ENCODE measurements at places on chromosomes 7 and 10. TPM values are rescaled to one million over a fixed set of nuclear protein-coding genes. Genes with fewer than 3 reads are reported as not detected.

DNA sequence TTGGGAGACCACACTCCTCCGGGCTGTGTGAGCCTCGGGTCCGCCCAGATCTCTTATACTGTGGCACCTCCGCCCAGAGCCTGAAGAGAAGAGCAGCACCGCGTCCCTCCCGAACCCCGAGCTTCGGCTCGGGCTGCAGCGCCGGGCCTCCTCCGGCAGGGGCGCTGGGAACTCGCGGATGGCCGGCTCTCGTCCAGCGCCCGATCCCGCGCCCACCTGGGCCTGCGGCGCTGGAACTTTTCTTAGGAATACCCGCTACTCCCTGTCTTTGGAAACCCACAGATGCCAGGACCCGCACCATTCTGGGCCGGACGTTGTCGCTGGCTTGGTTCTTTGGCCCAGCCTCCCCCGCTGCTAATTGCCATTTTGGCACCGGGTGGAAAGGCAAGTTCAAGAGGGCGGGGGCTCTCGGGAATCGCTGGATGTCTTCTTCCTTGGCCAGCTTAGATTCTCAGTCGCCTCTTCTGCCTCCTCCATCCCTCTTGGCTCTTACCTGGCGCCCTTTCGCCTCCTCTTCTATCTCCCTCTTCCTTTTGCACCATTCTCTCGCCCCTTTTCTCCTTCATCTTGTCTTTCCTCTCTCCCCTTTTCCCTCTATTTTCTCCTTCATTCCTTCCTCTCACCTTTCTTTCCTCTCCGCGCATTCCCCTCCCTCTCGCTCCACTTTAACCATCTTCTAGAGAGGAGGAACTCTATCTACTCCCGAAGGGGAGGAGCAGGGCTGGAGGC lies 2.1 kb upstream of the SORCS3 start:
- no peak for DNase-seq

DNA sequence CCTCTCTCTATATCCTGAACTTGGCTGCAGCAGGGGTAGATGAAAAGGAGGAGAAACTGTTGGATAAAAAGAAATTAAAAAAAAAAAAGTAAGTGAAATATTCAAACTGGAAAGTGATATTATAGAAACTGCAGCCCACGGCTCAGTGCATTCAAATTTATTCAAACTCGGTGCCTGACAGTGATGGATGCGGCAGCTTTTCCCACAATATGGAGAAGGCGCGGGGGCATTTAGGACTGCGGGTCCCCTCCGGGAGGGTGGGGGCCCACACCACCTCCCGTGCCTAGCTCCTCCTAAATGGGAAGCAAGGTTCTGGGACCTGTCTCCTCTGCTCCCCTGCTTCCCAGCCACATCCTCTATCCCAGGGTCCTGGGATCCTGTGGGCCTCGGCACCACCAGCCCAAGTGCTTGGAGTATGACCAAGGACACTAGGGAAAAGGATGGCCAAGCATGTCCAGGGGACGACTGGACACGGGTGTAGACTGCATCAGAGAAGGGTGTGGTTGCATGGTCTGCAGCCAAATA lies 82.4 kb downstream of the HIF1AN start:
- no peak for DNase-seq

GRCh38 chr10:3274414-3274813 lies 101.8 kb upstream of the PITRM1 start:
- DNase-seq: no peak

DNA sequence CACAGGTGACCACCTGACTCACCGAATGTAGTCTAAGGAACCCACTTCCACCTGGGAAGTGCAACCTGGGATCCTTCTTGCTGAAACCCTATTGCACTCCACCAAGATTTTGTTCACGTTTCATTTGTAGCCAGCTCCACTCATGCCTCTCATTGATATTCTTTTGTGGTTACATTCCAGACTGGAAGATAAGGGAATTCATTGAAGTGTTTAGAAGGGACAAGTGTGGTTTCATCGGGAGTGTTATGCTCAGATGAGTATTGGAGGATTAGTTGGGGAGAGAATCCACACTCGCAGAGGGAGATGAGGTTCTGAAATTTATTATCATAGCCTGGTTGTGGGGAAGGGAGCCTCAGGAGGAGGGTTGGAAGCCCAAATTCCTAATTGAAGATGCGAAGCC lies 320.4 kb downstream of the KCNMA1 start:
- no peak for DNase-seq

- DNase-seq: no peak
Measured at GRCh38 chr7:128358233-128358632, 3.3 kb downstream of the PRRT4 start.

DNA sequence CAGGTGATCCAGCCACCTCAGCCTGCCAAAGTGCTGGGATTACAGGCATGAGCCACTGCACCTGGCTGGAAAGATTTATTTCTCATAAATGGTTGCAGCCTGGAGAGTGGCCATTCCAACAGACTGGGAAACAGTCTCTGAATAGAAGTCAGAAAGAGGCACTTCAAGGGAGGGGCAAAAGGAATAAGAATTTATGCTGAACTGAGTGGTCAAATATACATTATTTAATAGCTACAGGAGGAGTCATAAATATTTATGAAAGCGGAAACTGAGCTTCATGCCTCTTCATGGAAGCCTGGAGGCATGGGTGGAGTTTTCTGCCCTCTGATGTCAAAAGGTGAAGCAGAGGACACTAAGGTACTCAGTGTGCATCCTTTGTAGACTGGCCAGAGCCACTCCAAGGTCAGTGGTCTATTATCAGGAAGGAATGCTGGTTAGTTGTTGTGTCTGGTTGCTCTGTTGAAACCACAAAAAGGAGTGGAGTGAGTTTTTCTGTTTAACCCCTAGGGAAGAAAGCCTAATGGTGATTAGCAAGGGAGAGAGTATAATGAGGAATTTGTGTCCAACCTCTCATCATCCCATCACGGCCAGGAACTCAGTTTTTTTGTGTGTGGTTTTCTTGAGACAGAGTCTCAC lies 9.3 kb upstream of the NRBF2 start:
- no peak for DNase-seq

DNA sequence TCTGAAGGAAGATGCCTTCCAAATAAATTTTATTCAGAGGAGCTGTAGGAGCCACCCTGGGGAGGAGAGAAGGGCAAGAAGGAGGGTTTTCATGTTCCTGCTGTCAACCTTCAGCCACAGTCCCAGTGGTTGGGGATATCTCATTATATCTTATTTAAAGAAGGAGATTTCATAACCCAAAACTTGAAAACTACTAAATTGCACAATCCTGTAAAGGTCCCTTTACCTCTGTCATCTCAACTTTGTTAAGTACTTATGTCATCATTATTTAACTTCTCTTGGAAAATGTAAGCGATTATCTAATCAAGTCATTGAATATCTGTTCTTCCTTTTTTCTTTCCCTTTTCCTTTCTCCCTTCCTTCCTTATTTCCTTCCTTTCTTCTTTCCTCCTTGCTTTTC lies 794.5 kb upstream of the IGFBP3 start:
- DNase-seq: no peak

DNA sequence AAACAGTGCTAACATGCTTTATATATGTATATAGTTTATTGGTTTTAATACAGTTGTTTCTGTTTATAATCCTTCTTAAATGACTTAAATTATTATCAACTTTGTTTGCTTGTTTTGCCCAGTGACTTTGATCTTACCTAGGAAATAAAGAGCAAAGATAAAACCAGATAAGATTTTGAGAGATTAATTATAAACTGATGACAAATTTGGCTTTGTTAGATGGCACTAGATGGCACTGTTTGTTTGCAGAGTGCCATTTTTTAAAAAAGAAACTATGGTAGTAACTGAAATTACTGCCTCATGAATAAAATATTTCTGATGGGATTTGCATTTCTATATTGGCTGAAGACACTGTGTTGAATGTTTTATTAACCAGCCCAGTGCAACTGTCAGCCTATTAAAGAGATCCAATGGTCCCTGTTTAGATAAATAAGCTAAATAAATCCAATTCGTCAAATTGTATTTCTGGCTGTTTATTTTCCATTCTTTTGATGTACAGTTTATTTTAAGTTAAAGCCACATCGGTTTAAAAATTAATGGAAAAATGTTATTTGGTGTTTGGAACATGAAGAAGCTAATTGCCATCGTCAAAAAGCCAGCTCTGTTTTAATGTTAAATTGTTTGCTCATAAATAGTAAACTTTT lies 28.7 kb downstream of the VTI1A start:
- no peak for DNase-seq

- peak; percentile 80 for DNase-seq
Measured at GRCh38 chr10:26488344-26488743, 50.2 kb downstream of the APBB1IP start.

DNA sequence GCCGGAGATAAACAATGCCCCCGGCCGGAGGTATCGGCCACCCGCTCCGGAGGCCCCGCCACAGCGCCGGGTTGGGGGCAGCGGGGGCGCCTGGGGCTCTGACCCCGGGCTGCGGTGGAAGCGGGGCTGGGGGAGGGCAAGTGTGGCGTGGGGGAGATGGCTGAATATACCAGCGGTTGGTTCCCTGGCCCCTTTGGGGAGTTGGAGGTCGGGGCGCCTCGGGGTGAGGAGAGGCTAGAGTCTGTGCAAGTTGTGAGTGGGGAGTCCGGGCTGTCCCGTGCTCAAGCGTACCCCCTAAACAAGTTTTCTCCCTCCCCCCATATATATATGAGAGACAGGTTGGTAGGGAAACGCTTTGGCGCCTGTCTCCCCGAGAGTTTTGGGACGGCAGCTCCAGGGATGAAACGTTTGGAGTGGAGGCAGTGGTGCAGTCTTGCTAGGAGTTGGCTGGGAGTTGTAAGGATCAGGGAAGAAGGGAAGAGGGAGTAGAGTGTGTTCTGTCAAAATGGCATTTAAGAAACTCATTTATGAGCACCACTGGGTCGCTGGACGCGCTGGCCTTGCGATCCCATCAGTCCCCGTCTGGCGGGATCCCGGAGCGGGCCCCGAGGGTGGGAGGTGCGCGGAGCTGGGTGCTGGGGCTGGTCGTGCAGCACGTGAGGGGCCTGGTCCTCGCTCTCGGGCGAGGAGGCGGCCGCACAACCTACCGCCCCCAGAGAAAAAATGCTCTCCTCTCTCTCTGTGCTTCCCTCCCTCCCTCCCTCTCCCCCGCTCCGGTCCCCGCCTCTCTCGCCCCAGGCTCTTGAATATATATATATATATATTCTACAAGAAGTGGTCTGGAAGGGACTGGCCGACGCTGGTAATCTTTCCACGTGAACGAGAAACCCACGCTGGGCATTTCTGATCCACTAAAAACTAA lies 1.1 kb downstream of the TET1 start:
- DNase-seq: peak; percentile 13

DNA sequence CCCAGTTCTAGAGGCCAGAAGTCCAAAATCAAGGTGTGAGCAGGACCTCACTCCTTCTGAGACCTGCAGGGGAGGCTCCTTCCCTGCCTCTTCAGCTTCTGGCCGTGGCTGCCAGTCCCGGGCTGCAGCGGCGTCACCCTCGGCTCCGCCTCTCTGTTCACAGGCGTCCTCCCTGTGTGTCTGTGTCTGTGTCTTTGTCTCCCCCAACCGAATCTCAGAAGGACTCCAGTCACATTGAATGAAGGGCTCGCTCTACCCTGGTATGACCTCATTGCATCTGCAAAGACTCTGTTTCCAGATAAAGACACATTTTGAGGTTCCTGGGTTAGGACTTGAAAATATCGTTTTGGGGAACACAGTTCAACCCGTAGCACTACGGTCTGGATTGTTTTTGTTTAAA lies 33.1 kb upstream of the GALNT11 start:
- DNase-seq: peak; percentile 70

DNA sequence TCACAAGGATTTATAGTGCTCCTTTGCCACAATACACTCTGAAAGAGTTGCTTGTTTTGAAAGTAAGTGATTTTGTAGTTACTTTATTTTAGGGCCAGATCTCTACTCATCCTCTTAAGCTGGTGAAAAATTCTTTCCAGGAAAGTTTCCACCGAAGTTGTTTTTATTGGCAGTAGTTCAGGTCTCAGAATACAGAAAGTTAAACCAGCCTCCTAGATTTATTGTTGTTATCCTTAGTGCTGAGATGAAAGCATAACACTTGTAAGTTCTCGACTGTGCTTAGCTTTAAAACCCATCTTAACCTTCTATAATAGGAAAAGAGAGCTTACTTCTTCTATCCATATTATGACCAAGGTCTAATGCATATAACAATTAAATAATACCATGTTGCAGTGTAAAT lies 5.5 kb downstream of the AP3M1 start:
- DNase-seq: peak; percentile 8

DNA sequence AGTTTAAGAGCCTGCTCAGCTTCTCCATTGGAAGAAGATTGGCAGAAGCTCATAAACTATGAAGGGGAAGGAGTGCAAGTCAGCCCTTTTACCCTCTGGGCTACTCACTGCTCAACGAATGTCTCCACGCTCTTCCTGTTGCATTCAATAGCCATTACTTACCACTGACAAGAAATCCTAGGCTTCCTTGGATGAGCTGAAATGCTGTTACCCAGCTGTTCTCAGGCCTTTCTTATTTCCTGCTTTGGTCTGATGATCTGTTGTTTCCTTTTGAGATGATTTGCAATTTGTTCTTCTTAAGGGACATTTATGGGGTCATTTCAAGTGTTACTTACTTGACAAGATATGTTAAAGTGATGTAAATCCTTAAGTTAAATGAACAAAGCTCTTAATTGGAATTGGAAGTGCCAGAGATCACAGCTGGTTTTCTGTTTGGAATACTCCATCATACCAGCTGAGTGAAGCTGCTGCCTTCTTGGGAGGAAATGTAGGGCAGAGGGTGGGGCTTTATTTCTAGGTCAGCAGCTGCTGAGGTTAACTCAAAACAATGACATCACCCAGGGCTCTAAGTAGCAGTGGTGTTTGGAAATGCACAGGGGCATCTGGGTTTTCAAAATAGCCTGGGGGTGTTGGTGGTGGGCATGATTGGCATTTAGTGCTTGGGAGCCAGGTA lies 170.0 kb downstream of the PRKCQ start:
- DNase-seq: peak; percentile 61

DNA sequence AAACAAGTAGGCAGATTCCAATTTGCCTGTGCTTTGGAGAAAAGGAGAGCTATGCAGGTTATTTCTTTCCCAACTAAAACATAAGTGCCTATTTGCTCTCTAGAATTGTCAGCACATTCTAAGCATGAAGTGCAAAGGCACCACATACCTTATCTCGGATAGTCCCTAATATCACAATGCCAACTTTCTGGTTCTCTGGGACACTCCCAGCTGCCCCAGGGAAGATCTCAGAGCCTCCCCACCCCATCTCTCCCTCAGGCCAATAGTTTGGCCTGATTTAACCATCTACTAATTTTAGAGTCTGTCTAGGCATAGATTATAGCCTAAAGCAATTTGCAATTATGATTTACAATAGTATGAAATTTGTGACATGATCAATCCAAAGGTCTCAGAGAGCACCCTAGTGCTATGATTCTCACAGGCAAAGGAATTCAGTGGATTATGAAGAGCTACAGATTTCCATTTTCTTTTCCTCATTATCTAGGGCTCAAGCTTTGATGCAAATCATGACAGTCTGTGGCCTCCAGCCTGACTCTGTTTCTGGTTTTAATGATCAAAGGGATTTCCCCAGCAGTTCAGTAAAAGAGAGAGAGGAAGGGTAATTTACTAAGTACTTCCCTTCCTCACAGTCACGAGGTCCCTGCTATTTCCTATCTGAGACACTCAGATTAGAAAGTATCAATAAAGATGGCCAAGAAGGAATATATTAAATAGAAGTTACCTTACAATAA lies 29.0 kb upstream of the IL6 start:
- DNase-seq: no peak

Gene IQUB
- 0.74 TPM for total RNA-seq

Gene GJD4
- total RNA-seq: not detected

Gene UCN3
- total RNA-seq: not detected

Gene FAM25G
- total RNA-seq: not detected

Gene NPTX2
- 4.5 TPM for total RNA-seq

Gene STEAP4
- not detected for total RNA-seq

Gene DGKI
- 29.9 TPM for total RNA-seq

Gene BNIP3
- total RNA-seq: 52.9 TPM

Gene MEOX2
- total RNA-seq: not detected

Gene AGBL3
- total RNA-seq: 3.3 TPM

Gene ZNF775
- 18.2 TPM for total RNA-seq

Measured in Daoy (cell line).